ENCODE measurements at places on chromosomes 3 and 15.

GRCh38 chr15:90271459-90272166 is 6.1 kb downstream of the NGRN start:
- no peak for DNase-seq

GRCh38 chr15:81880833-81881232 is 165.0 kb downstream of the MEX3B start:
- DNase-seq, result no peak

GRCh38 chr3:30779686-30780287 is 114.7 kb downstream of the GADL1 start:
- DNase-seq, result no peak

GRCh38 chr3:39142067-39142466 is 11.3 kb downstream of the CSRNP1 start:
- peak; percentile 46 for DNase-seq

DNA sequence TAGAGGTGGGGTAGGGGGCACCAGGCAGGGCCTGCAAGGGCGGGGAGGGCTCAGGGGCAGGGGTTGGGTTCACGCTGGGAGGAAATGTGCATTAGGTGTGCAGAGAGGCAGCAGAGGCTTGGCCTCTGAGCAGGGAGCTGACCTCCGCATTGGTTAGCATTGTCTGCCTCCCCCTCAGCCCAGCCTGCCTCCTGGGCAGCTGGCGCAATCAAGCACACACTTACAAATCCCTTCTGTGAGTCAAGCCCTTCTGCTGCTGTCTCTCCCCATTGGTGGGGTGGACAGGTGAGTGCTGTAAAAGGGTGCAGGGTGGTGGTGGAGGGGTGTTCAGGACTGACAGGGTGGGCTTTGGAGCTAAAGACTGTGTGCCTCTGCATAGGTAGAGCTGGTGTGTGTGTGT is 9.3 kb downstream of the LOXL1 start:
- DNase-seq, result no peak

DNA sequence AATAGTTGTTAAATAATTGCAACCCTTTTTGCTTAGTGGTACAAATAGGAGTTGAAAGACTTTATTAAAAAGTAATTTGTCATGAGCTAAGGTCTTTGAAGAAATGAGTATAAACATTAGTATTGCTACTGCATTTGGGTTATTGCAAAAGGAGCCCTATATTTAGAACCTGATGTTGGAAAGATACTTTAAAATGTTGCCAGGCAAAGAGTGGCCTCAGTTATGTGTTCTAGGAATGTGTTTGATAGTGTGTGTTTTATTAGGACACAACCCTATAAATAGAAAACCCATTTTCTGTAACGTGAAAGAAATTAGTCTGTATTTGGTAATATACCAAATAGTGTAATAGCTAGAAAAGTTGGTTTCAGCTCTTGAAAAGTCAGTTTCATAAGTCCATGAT is 10.7 kb downstream of the VPS8 start:
- DNase-seq, result no peak

- no peak for DNase-seq
Measured at GRCh38 chr15:77002954-77003912, 8.3 kb downstream of the PSTPIP1 start.

DNA sequence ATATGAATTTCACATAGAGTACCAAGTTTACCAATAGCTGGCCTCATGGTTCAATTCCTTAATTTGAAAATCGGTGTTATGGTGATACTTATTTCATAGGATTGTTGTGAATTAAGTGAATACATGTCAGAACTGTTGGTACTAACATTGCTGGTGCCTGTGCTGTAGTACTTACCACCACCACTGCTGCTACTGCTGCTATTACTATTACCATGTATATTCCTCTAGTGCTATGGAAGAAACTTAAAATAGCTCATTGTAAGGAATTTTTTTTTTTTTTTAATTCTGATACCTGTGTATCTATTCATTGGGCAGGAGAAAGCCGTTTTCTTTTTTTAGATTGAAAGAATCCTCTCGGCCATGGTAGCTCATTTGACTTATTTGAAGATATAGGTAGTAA is 3.6 kb downstream of the FYTTD1 start:
- no peak for DNase-seq

All from prostate gland (tissue), 2 donors.